Stimulated activated effector memory CD8-positive, alpha-beta T cell treated with anti-CD3 and anti-CD28 coated beads, Interleukin-12 subunit alpha, Interleukin-12 subunit beta, amount 100 ng/mL, for 72 hours (primary cell): ENCODE measurements at places on chromosomes 5 and 9.

- DNase-seq = no peak
Measured at GRCh38 chr5:67030289-67031056, 166.1 kb downstream of the CD180 start.

DNA sequence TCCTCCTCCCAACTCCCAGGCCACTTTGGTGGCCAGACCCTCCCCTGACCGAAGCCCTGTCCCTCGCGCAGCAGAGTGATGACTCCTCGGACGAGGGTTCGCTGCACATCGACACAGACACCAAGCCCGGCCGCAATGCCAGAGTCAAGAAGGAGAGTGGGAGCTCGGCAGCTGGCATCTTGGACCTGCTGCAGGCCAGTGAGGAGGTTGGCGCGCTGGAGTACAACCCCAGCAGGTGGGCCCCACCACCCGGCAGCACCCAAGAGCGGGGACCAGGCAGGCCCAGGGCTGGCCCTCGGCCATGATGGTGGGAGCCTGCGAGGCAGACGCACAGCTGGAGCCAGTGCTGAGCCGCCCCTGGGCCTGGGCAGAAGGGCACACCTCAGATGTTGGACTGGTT, 90.6 kb downstream of the PHF2 start:
- DNase-seq = no peak

GRCh38 chr9:71459082-71459481, 309.2 kb downstream of the CEMIP2 start:
- DNase-seq = no peak

DNA sequence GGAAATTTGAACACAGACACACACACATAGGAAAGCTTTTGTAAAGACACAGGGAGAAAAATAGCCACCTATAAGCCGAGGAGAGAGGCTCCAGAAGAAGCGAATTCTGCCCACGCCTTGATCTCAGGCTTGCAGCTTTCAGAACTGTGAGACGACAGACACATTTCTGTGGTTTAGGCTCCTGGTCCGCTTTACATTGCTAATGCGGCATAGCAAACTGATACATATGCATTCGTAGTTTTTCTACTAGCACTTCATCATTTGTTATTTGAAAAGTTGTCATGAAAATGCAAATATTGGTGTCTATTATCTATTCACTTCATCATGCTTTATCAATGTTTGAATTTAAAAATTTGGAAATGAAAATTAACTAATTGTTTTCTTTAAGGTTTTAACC, 674.9 kb downstream of the SEMA5A start:
- no peak for DNase-seq

DNA sequence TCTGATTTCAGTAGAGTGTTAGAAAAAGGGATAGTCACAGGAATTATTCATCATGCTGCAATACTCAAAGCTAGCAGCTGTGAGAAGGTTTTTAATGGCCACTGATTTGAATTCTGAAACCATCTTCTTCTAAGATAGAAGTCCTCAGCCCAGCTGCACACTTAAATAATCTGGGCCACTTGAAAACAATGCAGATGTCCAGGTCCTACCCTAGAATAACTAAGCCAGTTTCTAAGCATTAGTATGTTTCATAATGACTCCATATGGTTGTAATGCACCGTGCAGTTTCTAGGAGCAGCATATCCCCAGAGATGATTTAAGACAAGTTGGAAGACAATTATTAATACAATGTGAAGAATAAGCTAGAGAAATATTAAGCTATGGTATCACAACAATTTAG, 159.9 kb upstream of the FBXL17 start:
- no peak for DNase-seq

DNA sequence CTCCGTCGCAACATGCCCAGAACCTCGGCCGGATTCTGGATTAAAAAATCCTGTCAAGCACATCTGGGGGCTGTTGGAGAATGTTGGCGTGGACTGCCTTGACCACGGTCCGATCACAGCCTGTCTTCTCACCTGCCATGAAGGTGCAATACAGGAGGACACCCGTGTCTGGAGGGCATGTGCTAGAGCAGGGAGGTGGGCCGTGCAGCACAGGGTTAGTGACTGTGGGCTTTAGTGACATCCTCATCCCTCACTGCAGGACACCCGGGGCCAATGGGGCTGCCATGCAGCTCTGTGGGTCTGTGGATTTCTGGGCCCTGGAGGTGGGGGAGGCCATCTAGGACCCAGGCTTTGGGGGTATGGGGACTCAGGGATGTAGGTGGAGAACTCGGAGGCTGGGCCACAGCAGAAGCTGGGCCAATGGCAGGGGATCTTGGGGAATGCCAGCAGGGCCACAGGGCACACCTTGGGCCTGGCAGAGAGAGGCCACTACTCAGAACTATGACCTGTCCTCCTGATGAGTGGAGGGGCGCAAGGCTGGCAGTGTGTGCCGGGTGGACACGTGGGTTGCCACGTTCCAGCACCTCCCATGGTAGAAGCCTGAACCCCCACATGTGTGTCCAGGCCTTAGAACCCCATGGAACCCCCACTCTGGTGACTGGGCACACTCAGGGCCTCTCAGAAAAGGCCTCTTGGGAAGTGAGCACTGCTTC, 23.3 kb downstream of the ZDHHC11B start:
- DNase-seq = no peak

DNA sequence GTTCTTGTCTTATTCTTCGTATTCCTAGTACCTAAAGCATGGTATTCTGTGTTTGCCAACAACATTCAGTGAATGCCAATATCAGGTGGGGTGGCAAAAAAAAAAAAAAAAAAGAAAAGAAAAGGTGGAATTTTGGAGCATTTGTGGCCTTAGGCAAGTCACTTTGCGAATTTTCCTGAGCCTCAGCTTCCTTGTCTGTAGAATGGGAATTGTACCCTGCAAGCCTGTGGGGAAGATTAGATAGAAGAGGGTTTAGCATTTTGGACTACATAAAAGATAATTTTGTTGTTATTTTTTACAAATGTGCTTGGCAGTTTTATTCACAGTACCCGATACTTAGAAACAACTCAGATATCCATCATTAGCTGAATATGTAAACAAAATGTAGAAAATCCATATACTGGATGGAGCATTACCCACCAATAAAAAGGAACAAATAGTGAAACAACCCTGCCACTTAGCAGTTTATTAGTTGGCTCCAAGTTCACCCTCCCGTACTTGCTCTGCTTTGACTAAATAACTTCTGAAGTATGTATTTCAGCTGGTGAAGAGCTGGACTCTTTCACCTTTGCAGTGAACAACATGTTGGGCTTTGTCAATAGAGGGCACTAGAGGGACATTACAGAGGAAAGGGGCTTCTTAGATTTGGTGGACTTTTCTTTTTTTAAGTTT, 13.6 kb downstream of the UBE2D2 start:
- no peak for DNase-seq

DNA sequence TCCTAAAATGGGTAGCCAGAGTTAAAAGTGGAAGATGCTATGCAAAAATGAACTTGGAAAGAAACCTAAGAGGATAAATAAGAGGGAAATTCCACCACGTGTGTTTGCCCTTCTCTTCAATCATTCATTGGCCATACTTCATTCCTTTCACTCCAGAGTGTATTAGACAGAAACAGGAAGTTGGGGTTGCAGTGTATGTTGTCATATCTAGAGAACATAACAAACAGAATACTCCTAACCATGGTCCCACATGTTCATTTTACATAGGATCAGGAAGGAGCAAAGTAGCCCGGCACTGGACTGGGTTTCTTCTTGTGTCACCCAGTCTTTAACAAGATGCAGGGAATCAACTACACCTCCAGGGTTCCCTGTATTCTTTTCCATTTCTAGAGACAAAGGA, 7.6 kb upstream of the GPBP1 start:
- DNase-seq = no peak

DNA sequence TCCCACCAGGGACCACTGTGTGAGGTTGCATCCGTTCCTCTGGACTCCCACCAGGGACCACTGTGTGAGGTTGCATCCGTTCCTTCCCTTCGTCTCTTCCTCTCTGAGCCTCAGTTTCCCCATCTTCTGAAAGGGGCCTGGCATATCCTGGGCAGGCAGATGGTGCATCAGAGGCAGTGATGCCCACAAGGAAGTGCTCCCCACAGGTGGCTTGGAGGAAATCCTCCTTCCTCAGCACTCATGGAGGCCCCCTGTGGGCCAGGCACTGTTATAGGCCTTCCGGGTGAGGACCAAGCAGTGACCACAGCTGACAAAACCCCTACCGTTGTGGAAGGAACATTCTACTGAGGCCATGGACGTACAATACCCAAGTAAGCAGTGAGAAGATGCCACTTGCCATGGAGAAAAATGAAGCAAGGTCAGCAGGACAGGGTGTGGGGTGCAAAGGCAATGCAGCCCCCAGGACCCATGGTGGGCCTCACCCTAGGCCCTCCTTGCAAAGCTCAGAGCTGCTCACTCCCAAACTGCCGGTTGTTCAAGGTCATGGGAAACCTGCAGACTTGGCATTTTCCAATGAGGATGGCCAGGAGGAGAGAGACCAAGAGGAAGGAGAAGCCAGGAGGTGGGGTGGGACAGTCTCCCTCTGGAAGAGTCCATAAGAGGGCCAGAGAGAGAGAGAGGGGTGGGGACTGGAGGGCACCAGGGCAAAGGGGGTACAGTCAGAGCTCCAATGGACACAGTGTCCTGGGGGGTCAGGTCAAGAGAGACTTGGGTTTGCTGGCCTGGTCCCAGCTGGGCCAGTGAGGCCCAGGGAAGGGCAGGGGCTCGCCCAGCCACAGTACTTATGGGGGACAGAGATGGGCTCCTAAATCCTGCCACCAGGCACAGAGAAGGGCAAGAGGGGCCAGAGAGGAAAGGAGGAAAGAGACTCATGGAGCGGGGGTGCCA, 51.1 kb downstream of the C9orf50 start:
- no peak for DNase-seq

- DNase-seq = no peak
Measured at GRCh38 chr9:81686614-81687520, 2.5 kb downstream of the TLE1 start.

DNA sequence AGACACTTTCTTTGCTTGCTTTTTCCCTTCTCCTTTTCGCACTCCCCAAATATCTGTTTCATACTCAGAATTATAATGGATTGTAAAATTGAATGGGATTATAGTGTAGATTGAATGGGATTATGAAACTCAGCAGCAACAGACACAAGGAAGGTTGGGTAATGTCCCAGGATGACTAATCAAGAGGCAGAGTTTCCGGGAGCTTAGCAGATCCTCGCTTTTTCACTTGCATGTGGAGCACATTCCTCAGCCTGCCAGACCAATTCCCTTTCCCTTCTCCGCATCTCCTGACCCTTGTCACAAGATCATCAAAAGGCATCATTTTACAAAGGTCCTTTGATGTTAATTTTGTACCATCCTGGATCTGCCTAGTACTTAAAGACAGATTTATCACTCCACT, 55.1 kb upstream of the SLC1A1 start:
- DNase-seq = no peak

GRCh38 chr9:81826517-81826906, 101.7 kb upstream of the SPATA31D4 start:
- no peak for DNase-seq

DNA sequence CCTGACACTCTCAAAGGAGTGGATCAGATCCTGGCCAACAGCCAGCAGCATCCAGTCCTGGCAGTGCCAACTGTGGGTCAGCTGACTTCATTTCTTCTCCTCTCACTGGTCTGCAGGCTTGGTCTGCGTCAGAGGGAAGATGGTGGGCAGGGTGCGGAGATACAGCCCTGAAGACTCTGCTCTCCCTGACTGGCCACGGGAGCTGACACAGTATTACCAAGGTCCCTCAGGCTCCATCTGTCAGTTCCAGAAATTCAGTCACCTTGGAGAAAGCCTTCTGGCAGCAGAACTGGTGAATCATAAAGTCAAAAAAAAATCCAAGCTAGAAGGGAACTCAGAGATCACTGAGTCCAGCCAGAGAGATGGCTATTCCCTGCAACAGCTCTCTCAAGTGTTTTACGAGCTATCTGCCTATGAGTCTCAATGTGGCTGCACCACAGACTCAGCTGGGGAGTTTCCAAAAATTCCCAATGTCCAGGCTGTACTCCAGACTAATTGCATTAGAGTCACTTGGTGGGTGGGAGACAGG, 27.9 kb downstream of the C1QTNF2 start:
- DNase-seq = no peak

- DNase-seq = no peak
Measured at GRCh38 chr5:159337016-159337955, 7.0 kb upstream of the IL12B start.

DNA sequence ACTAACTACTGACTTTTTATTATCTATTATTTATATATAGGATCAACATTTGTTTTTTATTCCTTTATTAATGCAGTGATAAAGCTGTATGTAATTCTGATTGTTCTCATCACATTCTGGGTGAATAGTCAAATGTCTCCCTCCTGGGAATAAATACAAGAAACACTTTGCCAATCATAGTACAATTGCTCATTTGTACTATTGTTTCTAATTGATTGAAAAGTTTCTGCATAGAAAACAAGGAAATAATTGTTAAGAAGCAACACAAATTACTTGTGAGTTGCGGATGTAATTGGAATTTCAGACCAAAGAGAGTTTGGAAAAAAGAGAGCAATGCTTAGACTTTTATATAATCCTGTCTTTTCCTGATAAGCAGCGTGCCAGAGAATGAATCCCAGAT, 1013.9 kb downstream of the EFNA5 start:
- no peak for DNase-seq

GRCh38 chr5:74621492-74621891, 19.0 kb downstream of the ENC1 start:
- no peak for DNase-seq

- no peak for DNase-seq
Measured at GRCh38 chr9:105531530-105531929, 26.4 kb upstream of the FKTN start.

GRCh38 chr5:4511996-4512656, 628.0 kb upstream of the ADAMTS16 start:
- DNase-seq = no peak

DNA sequence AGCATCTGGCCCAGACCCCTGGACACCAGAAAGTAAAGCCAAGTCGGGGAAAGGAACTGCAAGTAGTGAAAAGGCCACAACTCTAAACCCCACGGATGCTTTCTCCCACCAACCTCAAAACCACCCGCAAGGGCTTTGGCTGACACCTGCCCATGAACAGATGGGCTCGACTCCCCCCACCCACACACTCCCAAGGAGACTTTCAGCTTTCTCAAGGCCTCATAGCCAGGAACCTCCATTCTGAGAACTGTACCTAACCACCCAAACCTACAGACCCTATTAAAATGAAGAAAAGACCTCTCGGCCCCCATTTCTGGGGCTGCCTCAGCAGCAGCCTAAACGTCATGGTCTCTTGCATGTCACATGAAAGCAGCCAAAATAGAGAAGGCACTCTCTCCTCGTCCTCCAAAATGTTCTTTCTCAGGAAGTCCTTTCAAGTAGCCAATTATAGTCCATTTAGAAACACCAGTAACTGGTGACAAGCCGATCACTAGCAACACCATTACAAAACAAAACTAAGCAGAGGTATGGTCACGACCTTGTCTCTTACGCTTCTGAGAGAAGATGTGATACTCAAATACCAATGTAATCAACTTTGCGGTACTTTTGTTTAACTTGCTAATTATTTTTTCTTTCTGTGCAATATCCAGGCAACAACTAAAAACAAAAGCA, 2.9 kb downstream of the B4GALT1 start:
- DNase-seq = no peak

GRCh38 chr9:128249908-128250838, 25.6 kb downstream of the GOLGA2 start:
- peak; percentile 99 for DNase-seq

GRCh38 chr5:181043285-181044092, 3.4 kb downstream of the BTNL9 start:
- peak; percentile 43 for DNase-seq
